ENCODE measurements at places on chromosomes 2 and 18.
A peak's percentile ranks its signal among the peaks of the same experiment; 100 is the strongest.

- DNase-seq: no peak
Observed at GRCh38 chr2:65313126-65313953, 85.7 kb downstream of the ACTR2 start.

GRCh38 chr2:65430603-65431420 lies 1.6 kb downstream of the SPRED2 start:
- no peak for DNase-seq

- DNase-seq: no peak
Observed at GRCh38 chr2:235583925-235584637, 90.2 kb downstream of the AGAP1 start.

- no peak for DNase-seq
Observed at GRCh38 chr18:57084331-57085271, 62.3 kb upstream of the BOD1L2 start.

DNA sequence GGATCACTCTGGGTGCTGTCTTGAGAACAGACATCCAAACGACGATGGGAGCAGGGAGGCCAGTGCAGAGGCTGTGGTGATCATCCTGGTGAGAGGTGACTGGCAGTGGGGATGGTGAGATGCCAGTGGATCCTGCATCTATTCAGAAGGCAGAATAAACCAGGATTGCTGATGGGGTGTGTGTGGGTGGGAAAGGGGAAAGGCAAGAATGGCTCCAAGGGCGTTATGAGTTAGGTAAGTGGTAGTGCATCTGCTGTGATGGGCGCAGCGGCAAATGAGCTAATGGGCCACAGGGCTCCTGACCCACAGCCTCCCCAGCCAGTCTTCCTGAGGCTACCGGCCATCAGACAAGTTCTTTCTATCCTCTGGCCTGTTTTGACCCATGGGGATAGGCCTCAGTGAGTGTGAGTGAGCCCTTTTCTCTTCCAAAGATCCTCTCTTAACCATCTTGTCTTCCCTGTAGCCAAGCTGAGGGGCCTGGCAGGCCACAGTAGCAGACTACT lies 29.6 kb downstream of the SERTAD2 start:
- no peak for DNase-seq

GRCh38 chr2:174802459-174802858 lies 38.2 kb upstream of the CHRNA1 start:
- DNase-seq: no peak

DNA sequence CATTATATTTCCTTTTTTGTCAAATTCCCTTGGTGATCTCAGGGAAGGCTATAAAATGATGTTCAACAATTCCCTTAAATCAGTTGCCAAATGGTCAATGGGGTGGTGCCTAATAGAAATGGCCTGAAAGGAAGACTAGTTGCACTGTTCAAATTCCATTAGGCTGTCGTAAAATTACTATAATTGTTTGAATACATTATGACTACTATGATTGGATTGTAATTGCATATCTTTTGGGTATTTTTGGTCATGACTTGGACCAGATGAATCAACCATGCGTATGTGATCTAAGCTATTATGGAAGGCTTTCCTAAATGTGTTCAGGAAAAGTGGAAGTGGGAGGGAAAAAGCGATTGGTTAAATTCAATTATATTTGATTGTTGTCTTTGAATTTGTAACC lies 41.3 kb upstream of the KCNE4 start:
- no peak for DNase-seq

DNA sequence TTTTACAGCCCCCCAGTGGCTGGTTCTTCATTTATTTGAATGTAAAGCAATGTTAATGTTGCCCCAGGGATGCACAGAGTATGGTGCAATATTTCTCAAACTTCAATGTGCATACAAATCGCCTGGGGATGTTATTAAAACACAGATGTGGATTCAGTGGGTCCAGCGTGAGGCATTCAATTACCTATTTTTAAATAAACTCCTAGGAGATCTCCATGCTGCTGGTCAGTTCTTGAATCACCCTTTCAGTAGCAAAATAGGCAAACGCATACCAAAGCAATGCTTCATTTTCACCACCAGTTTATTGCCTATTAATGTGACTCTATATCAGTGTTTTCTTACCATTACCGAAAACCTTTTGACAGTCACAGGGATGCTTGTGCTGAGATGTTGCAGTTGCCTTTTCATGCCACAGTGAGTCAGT lies 530.7 kb downstream of the CBLN2 start:
- no peak for DNase-seq

- DNase-seq: no peak
Observed at GRCh38 chr2:38178556-38179419, 102.8 kb upstream of the CYP1B1 start.

DNA sequence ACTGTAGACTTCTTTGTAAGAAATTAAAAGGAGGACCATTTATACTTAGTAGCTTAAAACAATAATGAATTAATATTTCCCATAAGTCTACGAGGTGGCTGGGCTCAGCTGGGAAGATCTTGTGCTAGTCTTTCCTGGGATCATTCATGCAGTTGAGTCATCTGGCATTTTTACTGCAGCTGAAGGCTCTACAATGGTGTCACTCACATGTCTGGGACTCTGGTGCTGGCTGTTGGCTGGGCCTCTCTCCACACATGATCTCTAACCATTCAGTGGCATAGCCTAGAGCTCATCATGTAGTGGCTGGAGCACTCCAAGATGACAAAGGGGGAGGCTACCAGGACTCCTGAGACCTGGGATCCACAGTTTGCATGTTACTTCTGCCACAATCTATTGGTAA lies 35.5 kb downstream of the CLASP1 start:
- DNase-seq: no peak

DNA sequence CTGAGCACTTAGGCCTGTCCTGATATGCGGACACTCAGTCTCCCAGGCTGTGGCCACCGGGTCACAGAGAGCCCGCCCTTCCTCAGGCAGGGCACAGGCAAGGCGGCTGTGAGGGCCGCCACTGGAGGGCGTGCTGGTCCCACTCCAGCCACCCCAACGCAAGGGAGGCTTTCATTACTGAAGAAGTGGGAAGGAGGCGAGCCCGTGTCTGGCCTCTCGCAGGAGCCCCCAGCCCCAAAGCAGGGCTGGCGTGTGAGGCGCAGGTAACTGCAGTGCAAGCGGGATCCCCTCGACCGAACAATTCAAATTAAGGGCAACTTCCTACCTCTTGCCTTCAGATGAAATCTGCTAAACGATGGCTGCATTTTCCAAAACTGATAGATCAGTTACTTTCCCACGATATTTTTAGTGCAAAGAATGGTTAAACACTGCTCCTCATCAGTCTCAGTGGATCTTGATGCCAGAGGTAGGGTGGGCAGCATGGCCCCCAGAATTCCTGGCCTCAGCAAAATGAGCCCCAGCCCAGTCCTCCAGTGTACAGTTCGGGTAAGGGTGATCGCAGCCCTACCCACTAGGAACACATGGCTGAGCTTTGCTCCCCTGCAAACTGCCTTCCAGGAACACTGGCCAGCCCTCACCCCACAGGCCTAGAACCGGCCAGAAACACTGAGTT lies 97.2 kb downstream of the SEPTIN10 start:
- peak; percentile 37 for DNase-seq

DNA sequence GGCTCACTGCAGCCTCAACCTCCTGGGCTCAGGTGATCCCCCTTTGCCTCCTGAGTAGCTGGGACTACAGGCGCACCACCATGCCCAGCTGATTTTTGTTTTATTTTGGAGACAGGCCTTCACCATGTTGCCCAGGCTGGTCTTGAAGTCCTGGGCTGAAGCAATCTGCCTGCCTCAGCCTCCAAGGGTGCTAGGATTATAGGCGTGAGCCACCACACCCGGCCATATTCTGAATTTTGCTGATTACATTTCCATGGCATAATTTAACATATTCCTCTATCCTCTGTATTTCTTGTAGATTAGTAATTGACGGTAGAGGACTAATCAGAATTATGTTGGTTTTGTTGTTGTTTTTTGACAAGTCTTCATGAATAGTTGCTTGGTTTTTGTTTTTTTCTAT lies 50.6 kb downstream of the MEX3C start:
- no peak for DNase-seq

DNA sequence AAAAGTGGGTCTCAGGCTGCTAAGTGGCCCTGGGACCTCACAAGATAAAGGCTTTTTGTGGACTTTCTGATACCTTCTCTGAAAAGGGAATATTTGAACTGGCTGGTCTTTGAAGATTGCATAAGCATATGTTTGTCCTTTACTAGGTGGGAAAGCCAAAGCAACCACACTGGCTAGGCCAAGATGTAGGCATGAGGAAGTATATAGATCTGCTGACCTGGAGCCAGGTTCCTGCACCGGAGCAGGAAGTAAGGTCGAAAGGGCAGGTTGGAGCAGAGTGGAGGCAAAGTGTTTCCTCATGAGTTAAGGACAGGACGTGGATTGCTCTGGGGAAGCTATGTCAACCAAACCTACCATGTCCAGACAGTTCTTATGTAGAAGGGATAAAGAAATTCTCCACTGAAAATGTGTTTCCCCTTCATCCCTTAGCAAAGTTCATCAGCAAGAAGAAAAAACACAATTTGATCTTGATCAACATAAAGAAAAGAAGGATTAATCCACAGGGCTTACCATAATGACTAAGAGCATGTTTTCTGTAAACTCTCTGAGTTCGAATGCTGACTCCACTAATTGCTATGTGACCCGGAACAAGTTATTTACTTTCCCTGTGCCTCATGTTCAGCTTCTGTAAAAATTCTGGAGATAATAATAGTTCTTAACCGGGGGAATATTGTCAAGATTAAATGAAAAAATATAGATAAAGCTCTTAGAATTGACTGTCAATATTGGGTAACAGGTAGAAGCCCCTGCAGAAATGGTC lies 156.1 kb upstream of the SRD5A2 start:
- DNase-seq: no peak

DNA sequence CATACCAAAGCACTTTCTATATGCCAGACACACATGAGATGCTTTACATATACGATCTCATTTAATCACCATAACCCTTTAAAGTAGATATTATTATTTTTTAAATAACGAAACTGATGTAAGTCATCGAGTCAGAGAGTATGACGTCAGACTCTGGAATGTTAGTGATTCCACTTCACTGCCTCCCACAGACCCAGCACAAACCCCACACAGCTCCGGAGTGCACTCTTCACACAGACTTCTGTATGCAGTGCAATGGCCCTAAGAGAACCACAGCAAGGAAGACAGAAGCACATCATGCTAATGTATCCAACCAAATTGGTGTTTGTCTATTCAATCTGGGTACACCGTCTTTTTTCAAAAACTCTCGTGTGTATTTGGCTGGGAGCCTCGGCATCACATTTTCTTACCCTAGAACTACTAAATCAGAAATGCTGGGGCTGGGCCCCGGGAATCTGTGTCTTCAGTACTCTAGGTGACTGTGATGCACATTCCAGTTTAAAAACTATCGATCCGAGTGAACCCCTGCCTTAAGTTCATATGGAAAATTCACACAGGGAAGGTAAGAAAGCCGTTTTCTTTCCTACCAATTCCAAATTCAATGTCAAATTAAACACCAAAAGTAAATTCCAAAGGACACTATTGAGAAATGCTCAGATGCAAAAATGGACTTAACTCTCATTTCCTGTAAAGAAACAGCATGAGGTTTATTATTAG lies 117.7 kb upstream of the ACVR1C start:
- DNase-seq: no peak

DNA sequence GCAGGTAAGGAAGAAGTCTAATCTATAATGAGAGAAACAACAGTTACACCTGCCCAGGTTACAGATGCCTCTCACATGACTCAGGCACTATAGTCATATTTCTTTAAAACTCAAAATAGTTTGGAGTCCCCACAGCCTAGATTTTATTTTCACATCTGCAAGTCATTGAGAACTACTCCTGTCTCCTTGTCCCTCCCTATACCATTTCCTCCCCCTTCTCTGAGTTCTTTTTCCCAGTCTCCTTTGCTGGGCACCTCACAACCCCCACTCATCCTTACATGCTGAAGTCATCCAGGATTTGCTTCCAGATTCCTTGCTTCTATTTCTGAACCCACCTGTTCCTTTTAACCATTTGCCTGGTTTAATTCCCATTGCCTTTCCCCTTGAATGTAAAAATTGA lies 73.1 kb upstream of the KCNE4 start:
- DNase-seq: no peak

GRCh38 chr18:12369211-12369610 lies 7.8 kb downstream of the AFG3L2 start:
- no peak for DNase-seq

DNA sequence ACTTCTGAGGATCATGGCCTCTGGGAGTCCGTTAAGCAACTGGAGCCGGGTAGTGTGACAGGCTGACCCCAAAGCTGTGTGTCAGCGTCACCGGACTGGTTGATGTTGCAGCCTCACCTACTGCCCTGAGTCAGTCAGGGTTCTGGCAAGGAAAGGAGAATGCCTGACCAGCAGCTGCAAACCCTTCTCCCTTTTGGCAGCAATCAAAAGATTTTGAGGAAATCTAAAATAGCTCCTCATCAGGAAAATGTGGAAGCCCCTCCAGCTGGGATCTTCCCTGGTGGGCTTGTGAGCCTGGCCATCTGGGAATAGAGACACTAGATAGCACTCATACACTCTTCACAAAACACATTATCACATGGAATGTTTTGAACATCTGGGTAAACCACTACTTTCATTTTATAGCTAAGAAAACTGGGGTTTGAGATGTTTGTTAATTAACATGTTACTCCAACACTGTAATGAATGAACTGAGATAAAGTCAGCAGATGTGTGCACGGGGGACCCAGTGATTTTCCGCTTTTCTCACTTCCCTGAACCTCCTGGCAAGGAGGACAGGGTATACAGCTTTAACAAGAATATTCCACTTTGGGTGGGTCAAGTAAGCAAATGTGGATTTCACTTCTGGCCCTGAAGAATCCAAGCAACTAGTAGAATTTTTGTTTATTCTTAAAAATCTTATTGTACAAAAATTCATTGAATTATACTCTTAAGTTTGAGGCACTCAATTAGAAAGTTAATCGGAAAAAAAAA lies 24.7 kb downstream of the CLUL1 start:
- no peak for DNase-seq

- no peak for DNase-seq
Observed at GRCh38 chr2:32702303-32703064, 74.6 kb downstream of the TTC27 start.

DNA sequence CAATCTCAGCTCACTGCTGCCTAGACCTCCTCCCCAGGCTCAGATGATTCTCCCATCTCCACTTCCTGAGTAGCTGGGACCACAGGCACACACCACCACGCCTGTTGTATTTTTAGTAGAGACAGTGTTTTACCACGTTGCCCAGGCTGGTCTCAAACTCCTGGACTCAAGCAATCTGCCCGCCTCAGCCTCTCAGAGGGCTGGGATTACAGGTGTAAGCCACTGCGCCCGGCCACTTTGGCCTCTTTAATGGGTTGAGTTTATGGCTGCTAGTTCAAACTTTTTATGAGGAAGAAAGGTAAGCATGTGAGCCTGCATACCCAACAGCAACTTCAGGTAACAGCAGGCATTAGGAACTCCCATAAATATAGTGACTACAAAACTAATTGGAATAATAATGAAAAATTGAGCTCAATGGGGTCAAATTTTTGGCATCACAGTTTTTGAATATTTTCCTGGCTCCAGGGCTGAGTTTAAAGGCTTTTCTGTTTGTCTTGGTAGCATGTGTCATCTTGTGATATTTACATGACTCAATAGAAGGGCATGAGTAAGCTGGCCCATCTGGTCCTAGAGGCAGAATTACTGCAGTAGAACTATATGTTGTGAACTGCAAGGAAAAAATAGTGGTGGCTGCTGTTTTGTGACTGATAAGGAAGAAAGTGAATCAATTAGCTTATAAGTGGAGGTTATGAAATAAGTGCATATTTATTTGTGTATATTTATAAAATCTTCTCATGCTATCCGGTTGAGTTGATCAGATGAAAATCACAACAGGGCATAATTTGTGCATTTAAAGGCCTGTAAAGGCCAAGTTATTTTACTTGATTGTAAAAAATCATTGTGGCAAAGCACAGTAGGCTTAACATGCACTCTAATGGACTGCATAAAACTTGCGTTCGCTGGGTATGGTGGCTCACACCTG lies 24.8 kb downstream of the GALM start:
- no peak for DNase-seq

All from NCI-H1930 (cell line).